ENCODE measurements at places on chromosomes 4 and X.

DNA sequence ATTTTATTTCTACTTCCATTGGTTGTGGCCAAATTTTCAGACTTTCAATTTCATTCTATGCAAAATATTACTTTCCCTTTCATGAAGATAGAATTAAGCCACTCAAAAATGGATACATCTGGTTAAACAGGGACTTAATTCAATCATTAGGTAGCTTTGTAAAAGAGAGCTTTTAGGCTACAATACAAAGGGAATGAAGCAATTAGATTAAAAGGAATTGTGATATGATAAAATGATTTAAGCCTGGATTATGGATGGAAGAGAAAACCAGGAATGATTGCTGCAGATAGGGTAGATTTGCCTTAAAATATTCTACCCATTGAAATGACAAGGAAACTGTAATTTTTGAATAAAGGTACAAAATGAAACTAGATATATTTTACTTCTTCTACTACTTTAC, 134.6 kb upstream of the PDHA2 start:
- DNase-seq = no peak

- no peak for DNase-seq
Observed at GRCh38 chrX:44784241-44784640, 59.6 kb upstream of the DUSP21 start.

- no peak for DNase-seq
Observed at GRCh38 chr4:188439641-188440311, 300.5 kb downstream of the TRIML1 start.

DNA sequence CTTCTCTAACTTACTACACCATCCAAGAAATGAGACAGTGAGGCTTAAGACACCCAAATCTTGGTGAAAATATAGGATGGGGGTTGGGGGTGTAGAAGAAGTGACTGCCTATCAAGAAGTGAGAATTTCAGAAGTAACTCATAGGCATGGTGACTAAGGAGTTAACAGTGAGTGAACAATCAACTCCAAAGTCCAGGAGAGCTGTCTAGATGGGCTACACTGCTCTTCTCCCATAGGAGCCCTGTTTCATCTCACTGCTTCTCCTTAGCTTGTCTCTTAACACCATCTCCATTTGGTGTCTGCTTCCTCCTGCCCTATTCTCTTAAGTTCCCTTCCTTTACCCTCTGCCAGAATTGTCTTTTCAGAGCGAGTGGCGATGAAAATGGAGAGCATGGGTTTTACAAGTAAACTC, 22.7 kb downstream of the FABP2 start:
- DNase-seq = no peak

- no peak for DNase-seq
Observed at GRCh38 chrX:77945910-77946545, 23.4 kb downstream of the PGAM4 start.

DNA sequence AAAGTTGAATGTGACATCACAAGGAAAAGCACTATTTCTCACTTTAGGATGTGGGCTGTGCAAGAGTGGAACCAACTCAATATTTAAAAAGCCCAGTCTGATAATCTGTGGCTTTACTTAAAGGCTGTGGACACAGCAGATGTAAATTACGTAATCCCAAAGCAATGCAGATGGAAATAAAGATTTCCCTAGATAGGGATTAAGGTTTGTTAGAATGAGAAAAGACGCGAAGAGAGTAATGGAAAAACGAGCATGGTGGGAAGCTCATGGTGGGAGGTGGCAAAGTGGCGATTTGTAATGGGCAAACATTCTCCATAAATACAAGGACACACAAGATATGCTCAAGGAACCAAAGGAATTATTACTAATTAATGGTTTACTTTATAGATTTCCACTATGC, 985.5 kb downstream of the FSTL5 start:
- no peak for DNase-seq

Measured in activated CD8-positive, alpha-beta memory T cell treated with anti-CD3 and anti-CD28 coated beads, Interleukin-2, amount 50 U/mL, for 48 hours (primary cell).